ENCODE measurements at places on chromosomes 4 and X.

DNA sequence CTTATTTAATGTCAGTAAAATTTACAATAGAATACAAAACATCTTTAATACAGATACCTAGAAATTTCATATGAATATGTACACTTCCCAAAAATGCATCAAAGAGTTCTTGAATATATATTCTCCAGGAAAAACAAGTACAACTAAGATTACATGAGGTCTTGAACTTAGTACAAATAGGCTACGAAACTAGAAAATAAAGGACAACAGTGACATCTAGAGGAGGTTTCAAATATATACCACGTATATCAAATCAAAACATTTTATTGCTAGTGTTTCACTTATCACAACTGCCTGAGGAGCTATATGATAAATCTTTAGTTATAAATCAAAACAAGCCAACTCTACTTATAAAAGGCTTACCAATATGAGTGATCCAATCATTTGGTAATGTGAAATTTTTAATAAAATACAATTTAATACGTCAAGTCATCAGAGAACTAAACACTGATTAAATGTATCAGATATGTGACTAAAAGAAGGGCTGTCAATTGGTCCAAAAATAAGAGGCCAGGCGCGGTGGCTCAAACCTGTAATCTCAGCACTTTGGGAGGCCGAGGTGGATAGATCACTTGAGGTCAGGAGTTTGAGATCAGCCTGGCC, 36.6 kb downstream of the ANAPC10 start:
- H3K4me1 ChIP-seq: peaks cover 7% of the 10 kb centered on the region
- H3K36me3 ChIP-seq: no peaks in the 10 kb centered on the region
- DNase-seq: no peak
- H3K27me3 ChIP-seq: no peaks in the 10 kb centered on the region
- H3K27ac ChIP-seq: no peak overlapping the region

DNA sequence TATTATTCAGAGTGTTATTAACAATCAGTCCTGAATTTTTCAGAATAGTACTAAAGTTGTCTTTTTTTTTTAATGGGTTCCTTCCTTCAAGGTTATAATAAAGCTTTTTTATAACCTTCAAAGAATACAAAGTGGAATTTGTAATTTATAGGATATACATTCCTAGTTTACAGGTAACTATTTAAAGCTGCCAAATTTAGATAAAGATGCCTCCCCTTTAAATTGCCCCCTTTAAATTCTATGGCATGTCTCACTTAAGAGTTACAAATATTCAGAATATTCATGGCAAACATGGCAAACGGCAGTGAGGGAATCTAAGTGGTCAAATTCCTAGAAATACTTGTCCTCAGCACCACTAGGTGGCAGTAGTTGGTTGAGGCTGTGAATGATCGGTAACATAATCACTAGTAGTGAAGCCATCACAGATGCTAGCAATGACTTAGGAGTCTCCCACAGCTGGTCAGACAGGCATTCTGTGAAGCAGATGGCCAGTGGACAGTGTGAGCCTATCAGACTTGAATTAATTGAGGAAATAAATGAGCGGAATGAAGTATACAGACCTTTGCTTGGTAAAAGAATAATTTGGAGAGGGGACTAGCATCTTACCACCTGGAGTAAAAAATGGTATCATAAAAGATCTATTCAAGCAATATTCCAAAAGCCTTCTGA, 86.4 kb downstream of the CBR4 start:
- H3K4me3 ChIP-seq: no peak overlapping the region
- H3K27me3 ChIP-seq: no peaks in the 10 kb centered on the region
- no peak for DNase-seq
- H3K27ac ChIP-seq: no peak overlapping the region

- H3K4me3 ChIP-seq: no peak overlapping the region
- no peak overlapping the region for H3K27ac ChIP-seq
- no peak for DNase-seq
- no peaks in the 10 kb centered on the region for H3K27me3 ChIP-seq
Observed at GRCh38 chr4:71074452-71075299, 81.2 kb downstream of the DCK start.

- no peak for DNase-seq
- no peak overlapping the region for H3K4me3 ChIP-seq
- H3K27ac ChIP-seq: no peak overlapping the region
- H3K4me1 ChIP-seq: no peaks in the 10 kb centered on the region
Observed at GRCh38 chrX:31269914-31270313, 198.1 kb upstream of the FTHL17 start.

DNA sequence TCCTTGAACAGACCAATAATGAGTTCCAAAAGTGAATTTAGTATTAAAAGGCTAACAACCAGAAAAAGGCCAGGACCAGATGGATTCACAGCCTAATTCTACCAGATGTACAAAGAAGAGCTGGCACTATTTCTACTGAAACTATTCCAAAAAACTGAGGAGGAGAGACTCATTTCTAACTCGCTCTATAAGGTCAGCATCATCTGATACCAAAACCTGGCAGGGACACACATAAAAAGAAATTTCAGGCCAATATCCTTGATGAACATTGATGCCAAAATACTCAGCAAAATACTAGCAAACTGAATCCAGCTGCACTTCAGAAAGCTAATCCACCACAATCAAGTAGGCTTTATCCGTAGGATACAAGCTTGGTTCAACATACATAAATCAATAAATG, 35.8 kb upstream of the USP46 start:
- peaks cover 17% of the 10 kb centered on the region for H3K4me1 ChIP-seq
- H3K27ac ChIP-seq: peak overlapping the region; percentile 21
- no peak for DNase-seq
- H3K27me3 ChIP-seq: no peaks in the 10 kb centered on the region

DNA sequence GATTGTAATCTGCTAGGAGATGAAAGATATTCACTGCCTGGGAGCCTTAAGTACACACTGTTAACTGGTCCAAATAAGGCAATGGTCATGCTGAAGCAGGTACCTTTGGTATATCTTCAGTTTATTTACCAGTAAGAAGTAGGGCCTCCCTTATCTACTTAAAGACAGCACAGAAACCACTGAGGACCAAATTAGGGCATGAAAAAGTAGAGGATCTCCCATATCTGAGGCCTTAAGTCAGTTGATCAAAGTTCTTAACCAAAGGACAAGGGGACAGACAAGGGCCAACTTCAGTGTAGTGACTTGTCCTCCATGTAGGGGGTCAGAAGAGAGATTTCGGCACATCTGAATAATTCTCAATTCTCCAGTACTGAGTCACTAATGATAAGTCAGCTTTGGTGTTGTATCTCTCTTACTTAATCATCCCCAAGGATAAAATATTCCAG, 59.1 kb downstream of the AMELX start:
- peaks cover 5% of the 10 kb centered on the region for H3K4me1 ChIP-seq
- no peak overlapping the region for H3K4me3 ChIP-seq
- H3K27me3 ChIP-seq: no peaks in the 10 kb centered on the region
- H3K36me3 ChIP-seq: no peaks in the 10 kb centered on the region
- DNase-seq: no peak

- no peaks in the 10 kb centered on the region for H3K36me3 ChIP-seq
- DNase-seq: no peak
- no peak overlapping the region for H3K4me3 ChIP-seq
- H3K27ac ChIP-seq: no peak overlapping the region
- H3K4me1 ChIP-seq: peaks cover 29% of the 10 kb centered on the region
Observed at GRCh38 chr4:142095886-142096605, 459.7 kb downstream of the IL15 start.

GRCh38 chrX:9090766-9091165, 56.8 kb upstream of the FAM9B start:
- no peak overlapping the region for H3K4me3 ChIP-seq
- no peaks in the 10 kb centered on the region for H3K4me1 ChIP-seq
- no peak for DNase-seq
- no peak overlapping the region for H3K27ac ChIP-seq
- no peaks in the 10 kb centered on the region for H3K27me3 ChIP-seq

- H3K36me3 ChIP-seq: no peaks in the 10 kb centered on the region
- no peaks in the 10 kb centered on the region for H3K27me3 ChIP-seq
Observed at GRCh38 chr4:186854256-186854655, 130.6 kb upstream of the FAT1 start.

DNA sequence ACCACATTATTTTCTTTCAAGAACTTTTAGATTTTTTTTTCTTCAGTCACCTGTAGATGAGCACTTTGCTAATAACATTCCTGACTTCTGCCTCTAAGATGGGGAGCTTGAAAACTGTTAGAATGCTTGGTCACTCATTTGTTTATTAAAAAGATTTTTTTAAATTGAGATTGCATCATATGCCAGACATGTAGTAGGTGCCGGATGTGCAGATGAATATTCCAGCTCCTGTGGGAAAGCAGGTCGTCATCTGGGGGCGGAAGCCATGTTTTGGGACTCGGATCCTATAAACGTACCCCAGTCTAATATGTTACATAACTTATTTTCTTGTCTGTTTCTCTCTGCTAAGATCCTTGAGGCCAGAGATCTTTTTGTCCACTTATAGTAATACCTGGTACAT, 236.8 kb downstream of the ARHGAP10 start:
- no peak for DNase-seq
- H3K4me3 ChIP-seq: no peak overlapping the region
- H3K27me3 ChIP-seq: no peaks in the 10 kb centered on the region
- no peak overlapping the region for H3K27ac ChIP-seq
- peaks cover 9% of the 10 kb centered on the region for H3K4me1 ChIP-seq

DNA sequence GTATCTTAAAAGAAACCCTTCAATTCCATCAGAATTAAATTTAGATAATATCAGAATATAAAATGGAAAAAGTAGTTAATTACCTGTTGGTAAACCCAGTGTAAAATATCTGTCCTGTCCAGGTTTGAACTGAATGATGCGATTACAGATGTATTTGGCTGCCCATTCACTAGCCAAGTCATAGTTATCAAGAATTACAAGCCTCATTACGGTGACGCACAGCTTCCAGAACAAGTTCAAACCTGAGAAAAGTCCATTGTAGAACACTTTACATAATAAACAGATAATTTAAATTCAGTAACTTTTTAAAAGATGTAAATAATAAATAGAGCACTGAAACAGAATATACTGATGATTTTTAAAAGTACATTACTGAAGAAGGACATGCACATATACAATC, 4.4 kb downstream of the GNPDA2 start:
- DNase-seq: no peak
- no peaks in the 10 kb centered on the region for H3K27me3 ChIP-seq
- no peaks in the 10 kb centered on the region for H3K36me3 ChIP-seq
- peaks cover 28% of the 10 kb centered on the region for H3K4me1 ChIP-seq
- H3K4me3 ChIP-seq: no peak overlapping the region
- H3K27ac ChIP-seq: no peak overlapping the region

DNA sequence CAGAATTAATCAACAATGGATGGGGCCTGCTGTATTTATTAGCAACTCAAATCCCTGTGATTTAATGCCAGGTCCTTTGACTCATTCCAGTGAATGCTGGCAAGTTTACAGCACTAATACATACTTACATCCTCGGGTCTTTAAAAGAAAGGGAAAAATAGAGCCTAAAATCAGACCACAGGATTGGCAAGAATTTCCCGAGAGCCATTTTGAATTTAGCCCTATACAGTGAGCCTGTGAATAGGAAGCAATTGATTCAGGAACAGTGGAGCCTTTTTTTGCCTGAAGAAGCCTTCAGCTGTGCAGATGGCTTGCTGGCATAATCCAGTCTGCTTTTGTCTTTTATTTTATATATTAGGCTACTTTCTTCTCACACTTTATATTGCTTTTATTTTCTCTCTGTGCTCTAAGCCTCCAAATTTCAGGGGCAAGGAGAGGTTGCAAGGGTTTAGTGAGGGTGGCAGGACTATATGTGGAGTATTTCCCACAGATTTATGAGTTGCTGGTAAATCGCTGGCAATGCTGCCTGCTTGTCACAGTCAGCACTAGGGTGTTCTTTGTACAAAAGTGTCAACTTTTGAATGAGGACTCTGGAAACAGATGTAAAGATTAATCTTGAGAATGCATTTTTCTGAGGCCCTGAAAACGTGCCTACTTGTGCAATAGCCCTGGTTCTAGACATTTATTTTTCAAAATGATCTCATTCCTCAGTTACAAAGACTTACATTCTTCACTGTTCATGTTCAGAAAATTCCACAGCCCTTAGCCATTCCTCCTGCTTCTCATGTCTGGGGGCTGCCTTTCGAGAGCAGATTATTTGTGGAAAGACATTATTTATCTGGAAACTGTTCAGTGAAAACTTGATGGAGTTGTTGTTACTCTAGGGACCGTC, 303.5 kb downstream of the SPRY1 start:
- no peak overlapping the region for H3K4me3 ChIP-seq
- peak overlapping the region; percentile 51 for H3K27ac ChIP-seq
- peaks cover 16% of the 10 kb centered on the region for H3K4me1 ChIP-seq
- no peak for DNase-seq
- H3K27me3 ChIP-seq: no peaks in the 10 kb centered on the region

GRCh38 chr4:159015841-159016240, 87.0 kb upstream of the RAPGEF2 start:
- H3K27me3 ChIP-seq: no peaks in the 10 kb centered on the region
- H3K36me3 ChIP-seq: no peaks in the 10 kb centered on the region
- no peak for DNase-seq
- H3K4me1 ChIP-seq: no peaks in the 10 kb centered on the region

GRCh38 chr4:110014233-110014632, 101.5 kb downstream of the EGF start:
- no peak overlapping the region for H3K4me3 ChIP-seq
- H3K36me3 ChIP-seq: no peaks in the 10 kb centered on the region
- no peaks in the 10 kb centered on the region for H3K4me1 ChIP-seq

- H3K36me3 ChIP-seq: no peaks in the 10 kb centered on the region
- H3K27me3 ChIP-seq: no peaks in the 10 kb centered on the region
- H3K27ac ChIP-seq: no peak overlapping the region
- no peak overlapping the region for H3K4me3 ChIP-seq
- no peaks in the 10 kb centered on the region for H3K4me1 ChIP-seq
Observed at GRCh38 chr4:39166669-39167068, 15.7 kb upstream of the WDR19 start.

DNA sequence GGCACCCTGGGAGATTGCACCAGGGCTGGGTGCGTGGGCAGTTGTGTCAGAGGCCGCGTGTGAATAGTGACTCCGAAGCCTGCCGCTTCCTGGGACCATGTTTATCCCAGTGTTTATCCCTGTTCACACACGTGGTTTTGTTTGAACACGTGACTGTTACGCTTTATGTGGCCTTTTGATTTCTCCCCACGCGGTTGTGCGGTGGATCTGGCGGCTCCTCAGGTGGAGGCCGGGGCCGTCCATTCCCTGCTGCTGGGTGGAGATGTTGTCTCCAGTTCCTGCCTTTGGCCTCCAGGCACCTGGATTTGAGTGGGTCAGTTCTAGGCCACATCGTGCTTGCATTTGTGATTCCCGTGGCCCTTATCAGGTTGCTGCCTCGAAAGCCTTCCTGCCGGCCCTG, 35.1 kb downstream of the NELFA start:
- no peaks in the 10 kb centered on the region for H3K27me3 ChIP-seq
- H3K4me1 ChIP-seq: no peaks in the 10 kb centered on the region
- H3K4me3 ChIP-seq: no peak overlapping the region
- no peak overlapping the region for H3K27ac ChIP-seq

DNA sequence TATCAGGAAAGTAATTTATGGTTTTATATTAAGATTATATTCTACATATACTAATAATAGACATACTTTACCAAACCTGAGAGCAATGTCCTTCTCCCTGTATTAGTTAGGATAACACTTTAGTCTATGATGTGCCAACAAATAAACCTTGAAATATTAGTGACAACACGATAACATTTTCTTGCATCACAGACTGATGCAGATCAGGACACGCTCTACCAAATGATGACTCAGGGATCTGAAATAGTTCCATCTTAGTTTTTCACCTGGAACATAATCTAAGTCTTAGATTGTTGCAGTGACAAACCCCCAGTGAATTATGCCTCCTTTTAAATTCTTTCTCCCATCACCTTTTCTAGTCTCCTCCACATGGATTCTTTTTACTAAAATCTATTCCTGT, 214.2 kb downstream of the CLCN4 start:
- H3K27ac ChIP-seq: no peak overlapping the region
- H3K4me1 ChIP-seq: no peaks in the 10 kb centered on the region
- DNase-seq: no peak
- no peaks in the 10 kb centered on the region for H3K27me3 ChIP-seq
- H3K4me3 ChIP-seq: no peak overlapping the region

Measured in vagina (tissue), 2 donors.